ENCODE measurements at places on chromosomes 3 and 15.

- DNase-seq, result no peak
Measured at GRCh38 chr15:41061667-41062066, 54.4 kb downstream of the INO80 start.

- DNase-seq, result no peak
Measured at GRCh38 chr3:58120075-58120812, 90.5 kb downstream of the DNASE1L3 start.

DNA sequence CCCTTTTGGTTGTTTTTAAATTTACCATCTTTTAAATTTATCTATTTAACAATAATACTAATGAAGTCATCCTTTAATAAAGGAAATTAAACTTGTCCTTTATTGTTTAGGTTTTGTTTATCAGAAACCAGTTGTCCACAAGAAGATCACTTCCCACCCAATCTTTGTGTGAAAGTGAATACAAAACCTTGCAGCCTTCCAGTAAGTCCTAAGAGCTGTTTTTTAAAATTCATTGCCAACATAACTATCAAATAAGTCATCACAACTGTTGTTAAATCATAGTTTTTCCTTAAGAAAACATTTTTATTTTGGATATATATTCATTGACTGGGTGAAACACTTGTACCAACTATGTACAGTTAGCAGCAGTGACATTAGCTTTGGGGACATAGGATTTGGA, 59.4 kb downstream of the CALML4 start:
- no peak for DNase-seq

DNA sequence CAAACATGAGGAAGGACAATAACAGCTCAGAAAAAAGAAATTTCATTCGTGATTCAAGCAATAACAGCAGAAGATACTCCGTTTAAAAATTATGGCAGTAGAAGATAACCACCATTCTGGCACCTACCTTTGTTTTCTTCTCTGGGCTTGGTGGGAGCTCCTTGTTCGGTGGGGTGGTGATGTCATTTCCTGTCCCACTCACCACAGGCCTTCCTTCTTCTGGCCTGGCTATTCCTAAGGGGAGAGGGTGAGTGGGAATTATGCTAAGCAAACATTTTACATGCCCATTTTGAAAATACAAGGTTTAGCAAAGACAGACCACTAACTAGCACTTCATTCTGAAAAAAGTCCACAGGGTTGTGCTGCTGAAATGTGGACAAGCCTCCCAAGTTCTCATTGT, 74.4 kb downstream of the DHX30 start:
- no peak for DNase-seq

DNA sequence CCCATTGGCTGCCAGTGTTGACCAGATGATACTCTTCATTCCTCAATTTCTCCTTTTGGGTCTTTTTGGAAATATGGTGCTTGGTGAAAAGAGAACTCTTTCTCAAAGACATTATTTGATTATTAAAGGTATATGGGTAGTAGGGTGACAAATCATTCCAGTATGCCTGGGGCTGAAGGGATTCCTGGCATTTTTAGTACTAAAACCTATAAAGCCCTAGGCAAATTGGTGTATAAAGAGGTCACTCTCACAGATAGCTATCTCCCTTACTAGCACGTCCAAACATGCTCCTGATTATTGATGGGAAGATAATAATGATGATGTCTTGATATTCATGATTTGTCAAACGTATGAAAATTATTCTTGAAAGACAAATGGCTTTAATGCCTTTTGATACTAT, 1.1 kb downstream of the GABRR3 start:
- DNase-seq, result no peak

DNA sequence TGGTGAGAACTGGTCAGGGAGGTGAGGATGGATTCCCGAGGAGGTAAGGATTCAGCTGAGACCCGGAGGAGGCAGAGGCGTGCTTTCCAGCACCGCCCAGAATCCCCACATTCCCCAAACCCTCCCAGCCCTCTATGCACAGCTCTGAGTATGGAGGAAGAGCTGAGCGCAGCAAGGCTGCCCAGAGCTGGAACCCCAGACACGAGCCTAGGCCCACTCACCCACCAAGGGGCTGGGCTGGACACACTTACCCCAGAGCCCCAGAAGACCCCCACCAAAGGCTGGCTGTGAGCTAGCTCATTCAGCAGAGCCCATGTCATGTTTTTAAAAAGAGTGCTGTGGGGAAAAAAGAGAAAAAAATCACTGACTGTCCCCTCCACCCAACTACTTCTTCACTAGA, 271.5 kb downstream of the XXYLT1 start:
- DNase-seq, result no peak

- no peak for DNase-seq
Measured at GRCh38 chr3:64209866-64210621, 15.2 kb downstream of the PRICKLE2 start.

DNA sequence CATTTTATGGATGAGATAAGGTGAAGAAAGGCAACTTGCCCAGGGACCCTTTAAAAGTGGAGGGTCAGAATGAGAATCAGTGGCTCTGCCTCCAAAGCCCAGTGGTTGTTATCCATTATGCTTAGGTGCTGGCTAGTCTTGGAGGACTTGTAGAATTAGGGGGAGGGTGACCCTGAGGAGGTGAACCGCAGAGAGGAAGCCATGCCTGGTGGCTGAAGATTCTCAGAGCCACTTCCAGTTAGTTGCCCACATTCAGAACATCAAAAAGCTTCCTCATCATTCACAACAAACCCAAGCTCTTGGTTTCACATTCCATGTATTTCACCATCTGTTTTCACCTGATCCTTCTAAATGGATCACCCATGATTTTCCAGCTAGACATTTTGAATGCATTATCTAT, 11.2 kb downstream of the EBLN2 start:
- DNase-seq, result no peak

DNA sequence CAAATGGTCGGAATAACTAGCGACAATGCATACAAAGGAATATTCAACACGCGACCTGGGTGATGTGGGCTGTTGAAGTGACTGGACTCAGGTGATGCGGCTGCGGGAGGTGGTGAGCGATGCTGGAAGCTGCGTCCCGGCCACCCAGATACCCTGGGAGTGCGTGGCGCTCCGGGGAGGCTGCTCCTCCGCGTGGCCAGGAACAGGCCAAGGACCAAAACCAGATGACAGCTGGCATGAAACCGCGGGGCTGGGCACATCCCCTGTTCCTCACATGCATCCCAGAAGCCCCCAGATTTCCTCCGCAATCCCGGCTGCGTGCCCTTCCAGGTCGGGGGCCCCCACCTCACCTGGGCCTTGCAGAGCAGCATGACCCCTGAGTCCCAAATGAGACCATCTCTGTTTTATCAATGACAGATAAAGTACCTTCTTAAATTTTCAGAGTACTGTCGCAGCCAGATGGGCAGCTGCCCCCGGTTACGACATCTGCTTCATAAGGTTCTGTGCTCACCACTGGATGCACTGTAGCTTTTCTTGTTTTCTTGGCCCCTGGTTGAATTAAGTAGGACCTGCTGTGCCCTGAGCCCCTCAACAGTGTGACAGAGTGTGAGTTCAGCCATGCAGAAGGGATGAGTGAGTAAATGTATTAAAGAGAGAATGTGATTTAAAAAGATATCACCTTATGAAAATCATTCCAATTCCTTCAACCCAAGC, 278.2 kb downstream of the GABRG3 start:
- DNase-seq, result no peak

GRCh38 chr3:16897254-16897926, 12.6 kb downstream of the PLCL2 start:
- no peak for DNase-seq

DNA sequence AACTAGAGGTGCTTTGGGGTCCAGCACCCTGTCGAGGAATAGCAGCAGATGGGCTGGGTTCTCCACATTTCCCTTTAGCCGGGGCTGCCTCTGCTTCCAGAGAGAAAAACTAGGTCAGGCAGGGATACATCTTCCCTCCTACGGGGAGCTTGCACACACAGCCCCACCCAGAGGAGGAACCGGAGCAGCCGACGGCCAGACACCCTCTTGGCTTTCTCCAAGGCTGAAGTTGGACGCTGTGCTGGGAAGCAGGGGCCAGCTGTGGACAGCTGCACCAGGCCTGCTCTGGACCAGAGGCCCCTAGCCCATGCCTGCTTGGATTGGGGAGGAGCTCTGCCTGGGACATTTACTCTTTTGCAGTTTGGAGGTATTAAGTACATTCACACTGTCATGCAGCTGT, 44.7 kb upstream of the NR2C2 start:
- no peak for DNase-seq

- no peak for DNase-seq
Measured at GRCh38 chr3:141407047-141407446, 38.7 kb downstream of the ZBTB38 start.

DNA sequence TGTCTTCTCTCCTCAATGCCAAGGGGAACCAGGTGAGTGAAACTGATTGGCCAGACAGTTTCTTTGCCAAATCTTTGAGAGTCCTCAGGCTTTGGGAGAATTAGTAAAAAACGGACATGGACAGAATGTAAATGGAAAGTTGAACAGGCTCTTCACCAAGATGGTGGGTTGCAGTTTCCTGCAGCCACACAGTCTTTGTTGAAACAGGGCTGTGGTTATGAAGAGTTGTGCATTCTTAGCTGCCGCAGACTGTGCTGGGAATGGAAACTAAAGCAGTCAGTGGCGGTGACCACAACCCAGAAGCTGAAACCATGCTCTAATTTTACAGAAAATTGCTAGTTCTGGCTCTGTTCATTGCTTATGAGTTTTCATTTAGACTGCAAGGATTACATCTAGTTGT, 42.1 kb upstream of the TASOR start:
- peak; percentile 74 for DNase-seq

DNA sequence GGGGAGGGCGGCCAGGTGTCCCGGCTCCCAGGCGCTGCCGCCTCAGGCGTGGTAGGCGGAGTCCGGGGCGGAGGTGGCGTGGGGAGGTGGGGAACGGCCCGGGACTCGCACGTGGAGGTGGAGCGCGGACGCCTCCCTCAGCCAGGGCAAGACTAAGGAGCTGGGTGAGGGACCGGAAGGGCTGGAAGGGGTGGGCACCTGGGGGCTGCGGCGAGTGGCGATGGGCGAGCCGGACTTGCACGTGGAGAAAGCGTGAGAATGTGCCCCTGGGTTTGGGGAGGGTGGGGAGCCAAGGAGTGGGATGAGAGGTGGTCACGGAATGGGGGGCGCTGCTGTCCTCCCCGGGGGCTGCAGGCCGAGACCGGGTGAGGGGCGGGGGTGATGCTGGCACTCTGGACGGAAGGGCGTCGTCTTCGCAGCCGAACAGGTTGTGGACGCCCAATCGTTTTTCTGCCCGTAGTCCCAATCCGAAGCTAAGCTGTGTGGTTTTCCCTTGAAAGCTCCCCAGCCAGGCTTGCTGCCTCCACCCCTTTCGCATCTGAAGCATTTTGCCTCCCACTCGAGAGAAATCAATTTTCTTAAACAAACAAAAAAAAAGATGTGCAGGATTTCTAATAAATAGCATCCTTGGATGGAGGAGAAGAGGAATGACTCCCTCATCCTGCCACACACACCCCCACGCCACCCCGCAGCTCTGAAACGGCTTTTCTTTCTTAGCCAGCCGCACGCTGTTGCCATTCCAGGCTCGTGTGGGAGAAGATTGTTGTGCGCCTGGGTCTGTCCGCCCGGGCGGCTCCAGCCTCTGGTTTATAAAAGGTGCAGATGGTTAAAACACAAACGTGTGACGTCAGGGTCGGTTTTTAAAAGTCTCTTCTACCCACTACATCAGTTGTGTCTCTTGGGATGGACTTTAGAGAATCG, 62.5 kb upstream of the ANKRD28 start:
- DNase-seq, result peak; percentile 32

GRCh38 chr3:28907616-28908015, 373.3 kb upstream of the RBMS3 start:
- DNase-seq, result no peak

DNA sequence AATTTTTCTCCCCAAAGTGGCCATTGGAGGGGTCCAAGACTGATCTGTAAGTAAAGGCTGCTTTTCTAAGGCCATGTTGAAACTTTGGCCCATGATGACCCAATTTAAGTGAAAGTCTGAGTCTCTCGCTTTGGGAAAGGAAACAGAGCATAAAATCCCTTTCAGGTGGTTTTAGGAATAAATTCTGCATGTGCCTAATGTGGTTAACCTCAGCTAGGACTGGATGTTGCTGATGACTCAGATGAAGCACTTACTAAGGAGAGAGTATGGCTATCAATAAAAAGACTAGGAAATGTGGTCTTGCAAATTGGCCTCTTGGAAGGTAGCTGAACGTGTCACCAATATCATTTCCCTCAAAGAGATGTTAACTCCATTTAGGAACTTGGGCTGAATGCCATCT, 458.5 kb downstream of the AGBL1 start:
- no peak for DNase-seq
